ENCODE measurements at places on chromosomes 2 and 18.
A peak's percentile ranks its signal among the peaks of the same experiment; 100 is the strongest.

DNA sequence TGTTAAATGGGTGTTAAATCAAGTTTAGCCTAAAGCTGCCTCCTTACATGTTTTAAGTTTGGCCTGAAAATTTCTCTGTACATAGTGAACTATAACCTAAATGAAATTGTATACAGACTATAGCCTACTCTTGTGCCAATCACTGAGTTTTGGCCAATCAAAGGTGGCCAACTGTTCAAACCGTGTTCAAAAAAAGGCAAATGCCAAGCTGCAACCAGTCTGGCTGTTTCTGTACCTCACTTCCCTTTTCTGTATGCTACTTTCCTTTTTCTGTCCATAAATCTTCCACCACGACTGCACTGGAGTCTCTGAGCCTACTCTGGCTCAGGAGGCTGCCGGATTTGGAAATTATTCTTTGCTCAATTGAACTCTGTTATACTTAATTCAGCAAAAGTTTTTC, 121.0 kb downstream of the SPOPL start:
- no peak for DNase-seq

DNA sequence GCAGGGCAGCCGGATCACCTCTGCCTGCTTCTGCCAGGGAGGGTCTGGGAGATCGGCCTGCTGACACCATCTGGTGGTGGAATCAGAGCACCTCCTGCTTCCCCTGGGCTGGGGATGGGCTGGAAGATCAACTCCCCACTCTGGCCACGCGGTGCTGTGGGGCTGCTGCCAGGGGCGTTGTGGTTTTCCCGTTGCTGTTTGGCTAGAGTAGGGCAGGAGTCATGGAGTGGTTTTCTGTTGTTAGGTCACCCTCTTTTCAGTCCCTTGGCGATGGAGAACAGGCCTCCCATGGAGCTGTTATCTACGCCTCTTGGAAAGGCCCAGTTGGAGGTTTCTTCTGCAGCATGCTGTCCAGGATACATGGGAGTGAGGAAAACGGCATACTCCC, 15.2 kb downstream of the BCL2L11 start:
- no peak for DNase-seq

DNA sequence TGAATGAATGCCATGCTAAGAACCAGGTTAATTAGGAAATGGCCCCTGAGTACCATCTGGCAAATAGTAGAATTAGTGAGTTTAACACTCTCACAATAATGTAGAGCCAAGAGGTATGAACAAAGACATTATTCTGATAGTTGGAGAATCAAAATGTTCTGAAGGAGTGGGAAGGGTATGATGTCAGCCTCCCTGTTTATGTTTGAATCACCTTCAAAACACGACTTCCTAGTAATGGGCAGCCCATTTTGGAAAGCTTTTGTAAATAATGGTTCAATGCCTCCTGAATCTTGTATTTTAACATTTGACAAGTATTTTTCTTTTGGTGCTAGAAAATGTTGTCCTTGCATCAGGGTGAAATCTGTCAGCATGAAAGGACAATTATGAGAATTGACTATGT, 108.3 kb downstream of the DSEL start:
- DNase-seq: no peak

DNA sequence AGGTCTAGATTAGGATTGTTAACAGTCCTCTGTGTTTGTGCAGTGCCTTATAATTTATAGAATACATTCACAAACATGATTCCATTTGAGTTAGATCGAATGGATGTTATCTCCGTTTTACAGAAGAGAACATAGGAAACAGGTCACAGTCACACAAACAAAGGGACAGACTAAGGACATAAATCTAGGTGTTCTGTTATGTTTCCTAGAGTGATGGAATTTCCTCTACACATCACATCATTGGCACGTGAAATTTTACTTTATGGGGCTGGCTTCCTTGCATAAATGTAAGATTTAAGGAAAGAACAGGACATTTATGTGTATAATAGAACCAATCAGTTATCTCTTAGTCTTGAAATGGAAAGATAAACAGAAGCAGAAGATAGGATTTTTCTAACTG, 6.4 kb downstream of the TRIM54 start:
- DNase-seq: no peak

DNA sequence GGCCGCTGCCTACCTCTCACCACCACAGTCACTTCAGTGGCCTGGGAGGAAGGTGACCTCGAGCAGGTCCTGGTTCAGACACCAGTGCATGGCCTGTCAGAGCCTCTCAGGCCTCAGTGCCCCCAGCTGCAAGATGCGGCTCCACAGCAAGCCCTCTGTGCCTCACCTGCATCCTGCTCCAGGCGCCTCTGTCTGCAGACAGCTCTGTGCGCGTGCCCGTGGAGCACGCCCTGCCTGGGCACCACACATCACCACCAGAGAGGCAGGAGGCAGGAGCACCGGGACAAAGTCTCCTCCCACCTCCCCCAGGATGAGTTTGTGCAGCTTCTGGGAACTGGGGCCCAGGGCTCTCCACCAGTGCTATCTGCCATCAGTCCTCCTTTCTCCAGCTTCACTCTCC, 98.7 kb downstream of the TFCP2L1 start:
- DNase-seq: no peak

- no peak for DNase-seq
These were observed 251.6 kb upstream of the APCDD1 start for GRCh38 chr18:10202845-10203321.

- DNase-seq: no peak
These were observed 289.7 kb downstream of the LPIN1 start for GRCh38 chr2:12035956-12036639.

DNA sequence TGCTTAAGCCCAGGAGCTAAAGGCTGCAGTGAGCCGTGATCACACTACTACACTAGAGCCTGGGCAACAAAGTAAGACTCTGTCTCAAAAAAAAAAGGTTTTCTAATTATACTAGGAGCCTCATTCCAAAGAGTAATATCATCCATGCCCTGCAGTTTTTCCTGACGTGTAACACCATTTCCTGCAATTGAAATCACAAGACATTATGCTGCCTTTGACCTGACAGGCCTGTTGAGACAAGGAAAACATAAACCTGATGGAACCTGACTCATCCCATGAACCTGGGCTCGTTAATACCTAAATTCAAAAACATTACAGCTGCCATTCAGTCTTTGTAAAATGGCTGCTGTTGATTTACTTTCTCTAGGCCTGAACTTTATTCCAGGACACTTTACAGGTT, 58.7 kb upstream of the PEX13 start:
- DNase-seq: no peak

- no peak for DNase-seq
These were observed 43.8 kb downstream of the LTBP1 start for GRCh38 chr2:32990556-32990955.

DNA sequence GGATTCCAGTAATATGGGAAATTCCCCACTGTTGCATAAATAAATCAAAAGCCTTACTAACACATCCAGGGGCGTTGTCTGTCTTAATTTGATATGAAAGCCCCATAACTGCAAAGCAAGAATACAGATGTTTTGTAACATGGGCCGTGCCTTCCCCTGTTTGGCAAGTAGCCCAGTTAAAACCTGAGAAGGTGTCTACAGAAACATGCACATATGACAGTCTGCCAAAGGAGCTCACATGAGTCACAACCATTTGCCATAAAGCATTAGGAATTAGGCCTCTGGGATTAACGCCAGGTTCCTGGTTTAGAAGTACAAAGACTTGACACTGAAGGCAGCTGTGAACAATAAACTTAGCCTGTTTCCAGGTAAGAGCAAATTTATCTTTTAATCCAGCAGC, 43.1 kb upstream of the LONRF2 start:
- DNase-seq: no peak

DNA sequence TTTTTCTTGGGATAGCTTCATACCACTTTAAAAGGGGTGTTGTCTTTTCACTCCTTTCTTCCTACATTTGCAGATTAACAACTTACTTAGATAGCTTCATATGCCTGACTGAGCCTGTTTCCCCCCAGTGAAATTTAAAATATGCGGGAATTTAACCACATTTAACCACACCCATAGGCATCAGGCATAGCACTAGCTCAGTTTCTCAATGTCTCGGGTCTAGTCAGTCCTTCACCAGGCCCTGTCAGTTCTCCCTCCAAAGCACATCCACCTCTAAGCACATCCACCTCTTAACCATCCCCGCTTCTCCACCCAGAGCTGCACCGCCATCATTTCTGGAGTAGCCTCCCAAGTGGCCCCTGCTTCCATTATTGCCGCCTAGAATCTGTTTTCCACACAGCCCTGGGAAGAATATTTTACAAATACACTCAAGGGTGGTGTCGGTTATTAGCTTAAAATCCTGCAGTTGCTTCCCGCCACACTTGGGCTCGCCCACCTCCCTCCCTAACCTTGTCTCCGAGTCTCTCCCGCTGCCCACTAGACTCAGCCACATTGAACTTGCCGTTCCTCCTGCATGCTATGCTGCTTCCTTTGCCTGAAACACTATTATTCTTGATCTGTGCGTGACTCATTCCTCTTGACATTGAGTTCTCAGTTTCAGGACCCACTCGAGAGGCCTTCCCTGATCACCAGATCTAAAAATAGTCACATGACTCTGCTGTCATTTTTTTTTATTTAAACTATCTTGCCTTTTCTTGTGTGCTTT, 68.3 kb downstream of the SPTBN1 start:
- DNase-seq: no peak

GRCh38 chr2:239548451-239548871, 147.6 kb upstream of the HDAC4 start:
- DNase-seq: no peak

GRCh38 chr2:125634662-125635061, 1021.3 kb upstream of the GYPC start:
- DNase-seq: no peak

GRCh38 chr2:16746833-16747232, 81.2 kb upstream of the CYRIA start:
- no peak for DNase-seq

GRCh38 chr2:229888031-229888430, 33.8 kb downstream of the TRIP12 start:
- no peak for DNase-seq

DNA sequence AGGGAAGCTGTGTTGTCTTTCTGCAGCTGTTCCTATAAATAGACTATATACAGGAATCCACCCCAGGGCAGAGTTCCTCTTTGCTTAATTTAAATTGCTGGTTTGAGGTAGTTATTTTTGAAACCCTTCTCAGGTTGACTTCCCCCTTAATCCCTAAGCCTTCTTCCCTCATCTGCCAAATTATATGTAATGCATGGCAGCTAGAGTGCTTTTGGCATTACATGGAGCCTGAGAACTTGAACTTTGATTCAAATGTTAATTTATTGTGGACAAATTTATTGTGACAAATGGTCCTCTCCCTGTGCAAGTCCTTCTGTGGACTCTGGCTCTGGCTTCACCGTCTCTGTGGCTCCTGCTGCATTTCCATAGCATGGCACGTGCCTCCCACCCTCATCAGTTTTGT, 29.2 kb downstream of the MYO1B start:
- no peak for DNase-seq

DNA sequence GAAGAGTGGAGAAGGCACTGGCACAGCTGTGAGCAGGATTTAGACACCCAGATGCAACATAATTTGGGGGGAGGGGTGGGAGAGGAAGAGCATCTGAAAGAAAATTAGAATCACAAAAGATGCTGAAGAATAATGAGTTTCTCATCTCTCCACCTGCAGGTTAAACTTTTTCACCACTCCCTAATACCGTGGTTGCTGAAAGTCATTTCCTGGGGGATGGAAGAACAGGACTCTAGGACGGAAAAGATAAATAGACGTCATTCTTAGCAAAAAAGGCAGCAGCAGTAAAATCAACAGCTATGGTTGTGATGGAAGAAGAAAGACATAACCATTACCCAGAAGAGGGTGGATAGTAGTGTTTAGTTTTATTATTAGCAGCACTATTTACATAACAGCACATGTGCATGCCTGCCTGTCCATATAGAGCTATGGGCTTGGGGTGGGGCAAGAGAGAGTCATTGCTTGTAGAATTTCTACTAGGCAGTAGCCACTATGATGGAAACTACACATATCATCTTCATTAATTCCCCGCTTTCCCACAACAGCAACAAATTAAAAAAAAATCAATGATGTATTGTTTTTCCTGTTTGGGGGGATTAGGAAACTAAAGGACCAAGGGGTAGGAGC, 212.2 kb downstream of the TRIB2 start:
- DNase-seq: no peak

GRCh38 chr2:214079032-214079431, 331.8 kb upstream of the VWC2L start:
- no peak for DNase-seq

DNA sequence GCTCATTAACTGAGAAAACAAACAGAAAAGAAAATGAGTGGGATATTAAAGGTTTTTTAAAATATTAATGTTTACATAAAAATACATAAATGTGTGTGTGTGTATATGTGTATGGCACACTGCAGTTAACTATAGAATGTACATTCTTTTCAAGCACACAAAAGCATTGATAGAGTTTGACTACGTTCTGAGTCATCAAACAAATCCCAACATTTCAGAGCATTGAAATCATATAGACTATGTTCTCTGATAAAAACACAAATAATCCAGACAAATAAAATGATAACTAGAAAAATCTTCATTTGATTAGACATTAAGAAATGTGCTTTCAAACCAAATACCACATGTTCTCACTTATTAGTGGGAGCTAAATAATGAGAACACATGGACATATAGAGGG, 84.3 kb upstream of the CELF4 start:
- no peak for DNase-seq

GRCh38 chr2:187419808-187420207, 28.2 kb downstream of the CALCRL start:
- peak; percentile 12 for DNase-seq

GRCh38 chr2:118003396-118003824, 10.5 kb downstream of the CCDC93 start:
- peak; percentile 84 for DNase-seq

GRCh38 chr2:120935339-120936313, 200.0 kb downstream of the GLI2 start:
- DNase-seq: no peak

DNA sequence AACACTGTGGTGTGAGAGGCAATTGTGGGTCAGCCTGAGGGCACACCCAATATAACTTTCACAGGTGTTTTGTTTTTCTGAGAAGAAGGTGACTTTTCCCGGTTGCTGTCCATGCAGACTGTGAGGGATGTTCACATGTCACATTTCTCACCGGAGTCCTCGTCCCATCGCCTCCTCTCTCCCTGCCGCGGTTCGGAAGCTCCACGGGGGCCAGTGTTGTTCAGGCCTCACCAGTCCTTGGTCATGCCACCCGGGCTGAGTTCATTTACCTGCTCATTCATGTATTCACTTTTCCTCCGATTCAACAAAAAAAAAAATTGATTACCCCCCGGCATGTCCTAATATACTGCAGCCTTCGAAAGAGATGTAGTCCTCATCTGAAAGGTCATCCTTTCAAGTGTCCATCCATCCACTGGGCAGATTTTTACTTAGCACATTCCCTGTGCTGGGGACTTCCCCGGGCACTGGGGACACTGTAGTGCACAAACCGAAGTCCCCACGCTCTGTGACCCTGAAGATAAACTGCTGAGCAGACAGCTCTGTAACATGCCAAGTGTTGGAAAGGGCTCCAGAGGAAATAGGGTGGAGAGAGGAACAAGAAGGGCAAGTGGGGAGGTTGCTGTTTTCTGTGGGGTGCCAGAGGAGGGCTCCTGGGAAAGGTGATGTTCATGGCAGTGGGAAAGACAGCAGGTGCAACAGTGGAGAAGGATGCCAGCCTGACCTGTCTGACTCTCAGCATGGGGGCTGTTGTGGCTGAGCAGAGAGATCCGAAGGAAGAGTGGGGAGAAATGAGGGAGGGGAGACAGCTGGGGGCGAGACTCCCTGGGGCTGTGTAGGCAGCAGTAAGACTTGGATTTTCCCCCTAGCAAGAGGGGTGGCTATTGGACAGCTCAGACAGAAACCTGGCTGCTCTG, 22.4 kb downstream of the LRRFIP1 start:
- DNase-seq: no peak

- DNase-seq: no peak
These were observed 98.3 kb upstream of the LDLRAD4 start for GRCh38 chr18:13120255-13120654.

GRCh38 chr18:26526128-26526965, 22.0 kb downstream of the KCTD1 start:
- no peak for DNase-seq
